ENCODE measurements at places on chromosomes 5 and 9. TPM values are rescaled to one million over a fixed set of nuclear protein-coding genes. Genes with fewer than 3 reads are reported as not detected.

GRCh38 chr5:38376404-38376803 lies 118.0 kb downstream of the EGFLAM start:
- no peaks in the 10 kb centered on the region for H3K36me3 ChIP-seq
- H3K4me3 ChIP-seq = no peak overlapping the region
- no peaks in the 10 kb centered on the region for H3K4me1 ChIP-seq
- no peaks in the 10 kb centered on the region for H3K27me3 ChIP-seq

- no peaks in the 10 kb centered on the region for H3K36me3 ChIP-seq
- H3K27ac ChIP-seq = no peak overlapping the region
Observed at GRCh38 chr9:101119206-101119819, 90.8 kb downstream of the PLPPR1 start.

- H3K27me3 ChIP-seq = no peaks in the 10 kb centered on the region
- DNase-seq = no peak
- no peaks in the 10 kb centered on the region for H3K36me3 ChIP-seq
- no peaks in the 10 kb centered on the region for H3K4me1 ChIP-seq
Observed at GRCh38 chr9:2413160-2413805, 208.3 kb upstream of the VLDLR start.

DNA sequence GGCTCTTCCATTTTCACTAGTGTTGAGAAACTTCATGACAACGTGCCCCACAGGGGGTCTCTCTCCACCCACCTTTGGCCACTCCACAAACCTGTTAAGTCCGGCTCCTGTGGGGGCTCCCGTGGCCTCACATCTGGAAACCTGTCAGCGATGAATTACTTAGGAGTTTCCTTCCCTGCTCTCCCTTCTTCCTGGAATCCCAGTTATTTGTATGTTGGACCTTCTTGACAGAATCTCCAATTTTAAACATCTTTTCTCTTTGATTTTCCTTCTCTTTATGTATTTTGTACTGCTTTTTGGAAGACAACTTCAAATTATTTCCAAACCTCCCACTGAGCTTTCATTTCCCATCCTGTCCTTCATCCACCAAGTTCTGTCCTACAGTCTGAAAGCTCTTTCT lies 55.1 kb upstream of the NRARP start:
- no peaks in the 10 kb centered on the region for H3K4me1 ChIP-seq
- peaks cover 3% of the 10 kb centered on the region for H3K36me3 ChIP-seq
- H3K4me3 ChIP-seq = no peak overlapping the region
- DNase-seq = no peak
- H3K27ac ChIP-seq = no peak overlapping the region
- H3K27me3 ChIP-seq = no peaks in the 10 kb centered on the region

DNA sequence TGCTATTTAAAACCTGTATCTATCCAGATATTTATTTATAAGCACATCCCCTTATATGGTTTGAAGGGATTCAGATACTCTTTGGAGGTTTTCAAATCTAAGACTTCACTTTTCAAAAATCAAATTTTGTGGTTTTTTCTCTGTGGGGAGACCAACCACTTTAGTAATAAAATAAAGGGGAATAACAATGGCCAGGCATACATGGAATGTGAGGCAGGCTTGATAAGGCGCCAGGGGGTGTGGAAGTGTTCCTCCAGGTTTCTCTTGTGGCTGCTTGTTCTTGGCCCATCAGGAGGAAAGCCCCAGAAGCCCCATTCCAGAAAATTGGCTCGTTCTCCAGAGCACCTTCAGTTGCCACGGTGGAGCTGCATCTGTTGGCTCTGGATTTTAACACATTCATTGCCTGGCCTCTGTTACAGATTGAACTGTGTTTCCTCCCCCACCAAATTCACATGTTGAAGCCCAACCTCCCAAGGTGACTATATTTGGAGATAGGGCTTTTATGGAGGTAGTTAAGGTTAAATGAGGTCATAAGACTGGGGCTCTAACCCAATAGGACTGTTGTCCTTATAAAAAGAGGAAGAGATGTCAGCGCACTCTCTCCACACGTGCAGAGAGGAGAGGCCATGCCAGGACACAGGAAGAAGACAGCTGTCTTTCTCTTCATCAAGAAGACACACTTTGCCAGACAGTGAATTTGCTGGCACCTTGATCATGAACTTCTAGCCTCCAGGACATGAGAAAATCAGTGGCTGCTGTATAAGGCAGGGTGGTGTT lies 195.9 kb downstream of the TMEM38B start:
- no peak overlapping the region for H3K27ac ChIP-seq
- no peaks in the 10 kb centered on the region for H3K27me3 ChIP-seq
- no peak for DNase-seq
- H3K4me1 ChIP-seq = no peaks in the 10 kb centered on the region
- H3K4me3 ChIP-seq = no peak overlapping the region
- no peaks in the 10 kb centered on the region for H3K36me3 ChIP-seq

DNA sequence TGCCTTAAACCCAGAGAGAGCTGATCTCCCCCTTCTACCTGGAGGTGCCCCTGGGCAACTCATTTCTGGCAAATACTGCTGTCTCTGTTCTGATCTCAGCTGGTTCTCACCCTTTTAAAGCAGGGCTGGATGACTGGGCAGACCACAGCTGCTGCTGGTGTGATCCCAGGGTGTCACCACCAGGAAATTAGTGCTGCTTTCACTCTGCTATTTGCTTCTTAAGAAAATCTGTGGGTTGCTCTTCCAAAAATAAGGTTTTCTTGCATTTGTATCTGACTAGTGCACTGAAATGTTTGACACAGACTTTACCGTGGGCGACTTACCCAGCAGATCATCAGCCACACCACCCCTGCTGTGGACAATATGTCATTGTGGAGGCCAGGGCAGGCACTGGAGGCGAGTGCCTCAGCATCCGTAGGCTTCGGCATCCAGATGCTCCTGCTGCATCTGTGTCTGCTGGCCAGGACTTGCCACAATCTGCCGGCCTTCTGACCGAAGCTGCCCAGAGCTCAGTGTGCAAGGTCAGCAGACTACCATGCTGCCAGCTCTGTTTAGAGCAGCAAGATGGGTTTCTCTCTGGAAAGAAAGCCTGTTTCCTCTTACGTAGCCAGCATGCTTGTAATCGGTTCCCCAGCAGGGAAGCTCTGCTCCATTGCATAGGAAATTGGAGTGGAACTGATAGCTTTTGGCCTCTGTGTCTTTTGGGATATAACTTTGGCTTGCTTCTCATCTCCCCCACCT lies 13.6 kb downstream of the ARHGAP26 start:
- peaks cover 17% of the 10 kb centered on the region for H3K4me1 ChIP-seq
- H3K36me3 ChIP-seq = no peaks in the 10 kb centered on the region
- DNase-seq = no peak
- H3K27ac ChIP-seq = peak overlapping the region; percentile 69

GRCh38 chr5:141039517-141039916 lies 11.7 kb upstream of the PCDHB1 start:
- DNase-seq = no peak
- no peaks in the 10 kb centered on the region for H3K27me3 ChIP-seq
- H3K4me3 ChIP-seq = no peak overlapping the region

- peak; percentile 87 for DNase-seq
- H3K36me3 ChIP-seq = no peaks in the 10 kb centered on the region
- peak overlapping the region; percentile 87 for H3K27ac ChIP-seq
- peaks cover 82% of the 10 kb centered on the region for H3K4me1 ChIP-seq
- no peaks in the 10 kb centered on the region for H3K27me3 ChIP-seq
- no peak overlapping the region for H3K4me3 ChIP-seq
Observed at GRCh38 chr5:54673523-54674225, 156.1 kb downstream of the SNX18 start.

CXXC5 gene
- polyA plus RNA-seq = 40.0 TPM

NEK6 gene
- polyA plus RNA-seq = 46.0 TPM

SGCD gene
- 12.9 TPM for polyA plus RNA-seq
